ENCODE measurements at places on chromosomes 2 and 18.
A peak's percentile ranks its signal among the peaks of the same experiment; 100 is the strongest.

DNA sequence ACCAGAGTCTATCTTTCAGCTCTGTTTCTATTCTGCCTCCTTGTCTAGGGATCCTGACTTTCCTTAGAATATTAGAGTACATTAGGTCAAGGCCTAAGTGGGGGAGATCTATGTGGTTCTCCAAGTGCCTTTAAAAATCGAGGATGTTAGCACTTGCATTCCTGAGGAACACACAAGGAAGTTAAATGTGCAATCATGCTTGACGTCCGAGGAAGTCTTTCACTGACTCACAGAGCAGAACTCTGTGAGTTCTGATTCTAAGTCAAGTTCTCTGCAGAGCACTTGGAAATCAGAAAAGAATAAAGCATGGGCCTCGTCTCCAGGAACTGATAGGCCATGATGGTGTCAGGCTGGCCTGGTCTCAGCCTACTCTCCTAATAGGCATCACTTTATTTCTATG, 17.2 kb downstream of the FHOD3 start:
- DNase-seq: no peak

- DNase-seq: no peak
These were observed 13.0 kb downstream of the GPR155 start for GRCh38 chr2:174473796-174474195.

- DNase-seq: peak; percentile 57
These were observed 866 bp downstream of the CRIM1 start for GRCh38 chr2:36356298-36356989.

GRCh38 chr2:241161646-241162281, 11.5 kb downstream of the PPP1R7 start:
- no peak for DNase-seq

GRCh38 chr18:36493349-36494159, 196.0 kb downstream of the FHOD3 start:
- DNase-seq: no peak

- DNase-seq: no peak
These were observed 47.6 kb upstream of the LGALSL start for GRCh38 chr2:64406407-64406774.

All from stimulated activated CD8-positive, alpha-beta memory T cell treated with anti-CD3 and anti-CD28 coated beads, Interleukin-4, amount 100 ng/mL, for 48 hours (primary cell).